ENCODE measurements at places on chromosomes 4 and X.
A peak's percentile ranks its signal among the peaks of the same experiment; 100 is the strongest.

GRCh38 chrX:118807151-118808017 lies 16.2 kb upstream of the ZCCHC12 start:
- DNase-seq, result no peak

DNA sequence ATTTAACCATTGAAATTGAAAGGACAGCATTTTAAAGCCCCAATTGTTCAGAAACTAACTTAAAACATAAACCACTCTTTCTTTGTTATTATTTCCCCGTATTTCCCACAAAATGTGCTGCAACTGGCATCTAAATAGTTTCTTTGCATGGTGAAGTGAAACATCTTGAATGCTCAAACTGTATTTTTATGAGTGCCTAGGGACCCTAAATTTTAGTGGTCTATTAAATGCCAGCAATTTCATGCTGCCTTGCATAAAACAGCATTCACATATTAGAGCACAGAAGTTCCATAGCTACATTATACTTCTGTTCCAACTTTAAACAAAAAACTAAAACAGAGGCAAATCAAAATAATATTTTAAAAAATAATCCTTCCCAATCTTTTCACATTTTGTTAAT lies 5.4 kb downstream of the RAB28 start:
- no peak for DNase-seq

GRCh38 chrX:79367907-79368306 lies 773 bp upstream of the ITM2A start:
- no peak for DNase-seq

- no peak for DNase-seq
These were observed 102.7 kb downstream of the VCX3A start for GRCh38 chrX:6432226-6432625.

DNA sequence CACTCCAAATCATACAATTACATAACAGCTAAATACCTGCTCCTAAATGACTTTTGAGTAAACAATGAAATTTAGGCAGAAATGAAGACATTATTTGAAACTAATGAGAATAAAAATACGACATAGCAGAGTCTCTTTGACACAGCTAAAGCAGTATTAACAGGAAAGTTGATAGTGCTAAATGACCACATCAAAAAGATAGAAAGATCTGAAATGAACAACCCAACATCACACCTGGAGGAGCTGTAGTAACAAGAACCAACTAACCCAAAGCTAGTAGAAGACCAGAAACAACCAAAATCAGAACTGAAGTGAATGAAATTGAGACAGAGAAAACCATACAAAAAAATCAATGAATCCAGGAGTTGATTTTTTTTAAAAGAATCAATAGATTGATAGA lies 257.8 kb downstream of the ARAP2 start:
- DNase-seq, result no peak

DNA sequence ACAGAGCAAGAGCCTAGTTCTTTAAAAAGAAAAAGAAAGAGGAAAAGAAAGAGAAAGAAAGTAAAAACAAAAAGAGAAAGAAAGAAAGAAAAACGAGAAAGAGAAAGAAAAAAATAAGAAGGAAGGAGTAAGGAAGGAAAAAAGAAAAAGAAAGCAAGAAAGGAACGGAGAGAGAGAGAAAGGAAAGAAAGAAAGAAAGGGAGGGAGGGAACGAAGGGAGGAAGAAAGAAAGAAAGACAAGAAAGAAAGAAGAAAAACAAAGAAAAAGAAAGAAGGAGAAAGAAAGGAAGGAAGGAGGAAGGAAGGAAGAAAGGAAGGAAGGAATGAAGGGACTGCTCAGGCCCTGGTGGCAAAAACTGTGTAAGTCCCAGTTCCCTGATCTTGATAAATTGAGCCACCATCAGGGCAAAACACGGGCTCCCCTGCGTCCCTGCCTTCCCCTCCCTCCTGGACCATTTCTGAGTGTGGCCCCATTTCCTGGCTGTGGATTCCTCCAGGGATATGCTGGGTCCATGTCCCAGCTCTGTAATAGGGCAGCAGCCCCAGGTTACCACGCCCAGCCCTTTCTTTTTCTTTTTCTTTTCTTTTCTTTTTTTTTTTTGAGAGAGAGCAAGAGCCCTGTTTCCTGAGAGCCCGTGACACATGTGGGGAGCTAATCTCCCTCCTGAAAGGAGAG lies 44.8 kb downstream of the SHOX start:
- DNase-seq, result no peak

DNA sequence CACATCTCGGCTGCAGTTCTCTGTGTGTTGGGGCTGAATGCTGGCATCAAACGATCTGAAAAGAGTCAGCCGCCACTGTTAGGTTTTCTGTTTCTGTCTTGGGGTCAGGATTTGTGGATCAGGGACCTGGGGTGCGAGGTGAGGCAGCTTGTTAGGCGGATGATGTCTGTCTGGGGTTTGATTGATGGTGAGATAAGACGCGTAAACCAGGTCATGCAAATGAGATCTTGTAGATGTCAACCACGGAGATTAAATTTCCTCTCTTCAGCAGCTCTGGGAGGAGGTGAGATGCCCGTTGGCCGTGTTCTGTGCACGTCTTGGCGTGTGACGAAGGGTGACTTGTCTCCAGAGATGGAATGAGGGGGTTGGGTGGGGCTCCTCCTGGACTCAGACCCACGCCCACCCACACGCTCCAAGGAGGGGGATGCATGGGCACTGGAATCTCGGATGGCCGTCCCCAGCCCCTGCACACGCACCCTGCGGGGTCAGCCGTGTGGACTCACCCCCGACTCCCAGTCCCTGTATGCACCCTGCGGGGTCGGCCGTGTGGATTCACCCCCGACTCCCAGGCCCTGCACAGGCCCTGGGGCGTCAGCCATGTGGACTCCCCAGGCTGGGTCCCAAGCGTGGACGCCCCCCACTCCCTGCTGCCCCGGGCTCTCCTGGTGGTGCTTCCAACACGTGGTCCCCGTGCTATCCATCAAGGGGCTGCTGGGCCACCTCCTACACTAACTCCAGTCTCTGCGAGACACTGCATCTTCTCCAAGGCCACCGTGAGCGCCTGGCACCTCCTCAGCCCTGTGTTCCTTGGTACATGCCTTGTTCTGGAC lies 16.0 kb upstream of the UVSSA start:
- DNase-seq, result no peak

DNA sequence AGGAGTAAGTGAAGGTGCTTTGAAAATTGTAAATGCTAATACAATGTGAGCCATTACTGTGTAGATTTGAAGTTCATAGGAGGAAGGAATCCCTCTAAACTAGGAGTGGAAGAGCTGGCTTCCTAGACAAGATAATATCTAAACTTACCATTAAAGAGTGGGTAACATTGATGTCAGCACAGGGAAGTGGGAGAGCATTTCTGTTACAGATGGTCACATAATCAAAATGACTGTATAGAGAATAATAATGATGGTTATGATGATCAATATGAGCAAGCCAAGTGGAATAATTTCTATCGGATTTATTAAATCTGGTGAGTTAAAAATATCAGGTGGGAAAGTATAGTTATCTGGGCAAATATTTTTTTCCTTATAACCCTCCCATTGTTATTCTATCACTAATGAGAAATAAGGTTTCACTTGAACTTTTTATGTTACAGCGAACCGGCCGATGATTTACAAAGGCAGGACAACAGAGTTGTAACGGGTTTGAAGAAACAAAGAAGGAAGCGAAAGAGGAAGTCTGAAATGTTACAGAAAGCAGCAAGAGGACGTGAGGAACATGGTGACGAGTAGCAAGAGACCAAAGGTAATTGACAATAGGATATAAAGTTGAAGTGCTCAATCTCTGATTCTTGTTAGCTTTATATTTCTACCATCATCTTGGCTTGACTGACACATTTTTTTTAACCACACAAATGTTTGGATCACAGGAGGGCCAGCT lies 43.5 kb downstream of the FMR1NB start:
- no peak for DNase-seq

DNA sequence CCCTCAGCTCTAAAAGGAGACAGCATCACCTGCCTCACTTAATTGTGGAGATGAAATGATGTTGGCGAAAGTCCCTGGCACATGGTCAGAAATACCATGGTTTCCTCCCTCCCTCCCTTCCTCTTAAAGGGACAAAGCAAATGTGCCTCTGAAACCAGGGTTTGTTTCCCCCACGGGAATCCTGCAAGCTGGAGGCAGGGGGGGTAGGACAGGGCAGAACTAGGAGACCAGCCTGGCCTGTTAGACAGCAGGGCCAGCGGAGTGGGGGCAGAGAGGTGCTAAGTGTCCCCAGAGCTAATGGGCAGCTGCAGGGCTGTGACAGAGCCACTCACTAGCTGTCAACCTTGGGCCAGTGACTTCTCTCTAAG lies 5.7 kb downstream of the RTL5 start:
- DNase-seq, result peak; percentile 48

DNA sequence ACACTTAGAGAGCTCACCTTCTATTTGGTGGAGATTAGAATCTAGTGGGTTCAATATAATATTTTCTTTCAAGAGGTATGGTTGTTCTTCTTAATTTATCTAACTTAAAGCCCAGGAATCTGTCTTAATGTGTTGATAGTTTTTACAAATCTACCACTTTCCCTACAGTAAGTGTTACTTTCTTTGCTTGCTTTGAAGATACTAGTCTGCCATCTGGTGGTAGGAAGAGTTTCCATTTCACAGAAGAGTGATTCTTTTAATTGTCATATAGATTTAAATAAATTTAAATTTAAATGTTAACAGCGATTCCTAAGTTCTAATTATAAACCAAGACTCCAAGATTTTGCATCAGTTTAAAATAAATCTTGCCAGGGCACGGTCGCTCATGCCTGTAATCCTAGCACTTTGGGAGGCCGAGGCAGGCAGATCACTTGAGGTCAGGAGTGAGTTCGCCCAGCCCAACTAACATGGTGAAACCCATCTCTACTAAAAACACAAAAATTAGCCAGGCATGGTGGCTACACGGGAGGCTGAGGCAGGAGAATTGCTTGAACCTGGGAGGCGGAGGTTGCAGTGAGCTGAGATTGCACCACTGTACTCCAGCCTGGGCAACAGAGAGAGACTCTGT lies 43.5 kb downstream of the NUDT9 start:
- DNase-seq, result peak; percentile 2

DNA sequence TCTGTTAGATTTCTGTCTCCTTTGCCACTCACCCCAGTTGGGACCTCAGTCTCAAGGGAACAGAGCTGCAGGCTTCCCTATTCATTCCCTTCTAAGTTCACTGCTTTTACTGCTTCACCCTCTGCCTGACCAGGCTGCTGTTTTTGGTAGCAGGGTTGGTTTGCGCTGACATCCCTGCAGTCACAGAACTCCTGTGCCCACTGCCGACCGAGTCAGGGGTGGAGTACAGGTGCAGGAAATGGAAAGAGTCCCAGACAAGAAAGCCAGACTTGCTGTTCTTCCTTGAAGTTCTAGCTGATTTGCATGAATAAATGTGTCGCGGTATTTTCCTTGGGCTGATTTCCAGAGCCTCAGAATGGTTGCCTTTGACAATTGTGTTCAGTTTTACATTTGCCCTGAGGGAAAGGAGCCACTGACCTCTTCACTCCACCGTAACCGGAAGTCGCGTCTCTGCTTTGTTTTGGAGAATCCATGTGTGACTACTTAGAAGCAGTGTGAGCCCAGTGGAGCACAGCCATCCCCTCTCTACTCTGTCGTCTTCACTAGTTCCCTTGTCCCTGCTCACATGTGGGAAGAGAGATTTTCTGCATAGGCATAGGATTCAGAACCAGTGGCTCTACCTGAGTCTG lies 84.8 kb downstream of the TNIP2 start:
- DNase-seq, result peak; percentile 82
